ENCODE measurements at places on chromosomes 4 and X.

- no peak for DNase-seq
Observed at GRCh38 chrX:53926030-53926429, 118.2 kb downstream of the PHF8 start.

DNA sequence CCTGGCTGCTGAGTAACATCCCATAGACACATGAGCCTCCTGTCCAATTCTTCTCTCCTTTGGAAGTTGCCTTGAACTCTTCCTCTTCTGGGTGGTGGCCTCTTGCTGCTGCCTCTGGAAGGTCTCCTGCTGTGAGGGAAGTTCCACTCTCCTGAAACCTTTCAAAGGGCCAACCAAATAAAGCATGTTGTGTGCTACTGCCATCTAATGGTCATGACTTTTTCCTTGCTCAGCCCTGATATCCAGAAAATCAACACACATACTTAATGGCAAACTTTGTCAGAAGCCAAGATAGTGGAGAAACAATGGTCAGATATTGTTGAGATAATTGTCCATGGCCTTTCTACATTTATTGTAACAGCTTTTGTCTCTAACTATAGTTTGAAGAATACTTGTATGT, 19.1 kb upstream of the ZXDA start:
- DNase-seq: no peak

DNA sequence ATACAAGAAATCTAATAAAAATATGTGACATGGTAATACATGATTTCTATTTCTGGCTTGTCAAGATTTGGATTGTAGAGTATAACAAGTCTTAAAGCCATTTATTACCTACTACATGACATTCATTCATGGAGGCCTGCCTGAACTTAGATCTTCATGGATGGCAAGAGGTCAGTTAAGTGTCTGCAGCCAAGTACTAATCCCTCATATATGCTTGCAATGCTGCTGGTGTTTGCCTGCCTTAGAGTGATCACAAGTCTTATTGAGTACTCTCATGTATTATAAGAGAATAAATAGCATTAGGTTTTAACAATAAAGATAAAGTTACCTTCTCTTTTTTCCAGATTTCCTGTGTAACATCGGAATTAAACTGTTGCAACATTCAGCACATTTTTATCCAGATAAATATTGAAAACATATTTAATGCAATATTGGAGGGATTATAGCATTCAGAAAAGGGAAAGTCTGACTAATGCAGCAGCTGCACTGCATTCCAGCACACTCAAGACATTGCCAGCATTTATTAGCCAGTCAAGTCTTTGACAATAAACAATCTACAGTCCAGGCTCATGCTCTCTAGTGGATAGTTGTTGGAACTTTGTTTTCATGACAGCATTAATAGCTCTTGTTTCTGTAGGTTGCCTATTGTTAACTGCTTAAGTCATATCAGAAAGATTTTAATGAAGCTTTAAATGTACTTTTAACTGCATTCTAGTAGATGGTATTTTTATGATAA, 737.1 kb downstream of the FAT4 start:
- DNase-seq: no peak

DNA sequence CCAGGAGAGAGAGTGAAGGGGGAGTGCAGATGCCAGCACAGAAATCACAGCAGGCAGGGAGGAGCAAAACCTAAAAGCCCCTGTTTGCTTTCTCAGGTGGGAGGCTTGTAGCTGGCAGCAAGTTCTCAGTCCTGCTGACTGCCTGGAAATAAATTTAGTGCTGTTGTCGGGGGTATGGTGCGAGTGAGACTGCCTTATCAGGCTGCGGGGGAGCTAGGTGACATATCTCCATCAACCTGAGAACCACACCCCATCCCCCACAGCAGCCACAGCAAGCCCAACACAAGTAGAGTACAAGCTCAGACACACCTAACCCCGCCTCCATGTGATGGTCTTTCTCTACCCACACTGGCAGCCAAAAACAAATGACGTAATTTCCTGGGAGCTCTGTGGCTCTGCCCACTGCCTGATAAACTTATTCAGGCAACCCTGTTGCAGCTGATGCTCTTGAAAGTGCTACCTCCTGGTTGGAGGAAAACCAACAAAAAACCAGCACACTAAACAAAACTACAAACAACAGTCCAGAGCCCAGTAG, 953.4 kb upstream of the NDST4 start:
- DNase-seq: no peak

DNA sequence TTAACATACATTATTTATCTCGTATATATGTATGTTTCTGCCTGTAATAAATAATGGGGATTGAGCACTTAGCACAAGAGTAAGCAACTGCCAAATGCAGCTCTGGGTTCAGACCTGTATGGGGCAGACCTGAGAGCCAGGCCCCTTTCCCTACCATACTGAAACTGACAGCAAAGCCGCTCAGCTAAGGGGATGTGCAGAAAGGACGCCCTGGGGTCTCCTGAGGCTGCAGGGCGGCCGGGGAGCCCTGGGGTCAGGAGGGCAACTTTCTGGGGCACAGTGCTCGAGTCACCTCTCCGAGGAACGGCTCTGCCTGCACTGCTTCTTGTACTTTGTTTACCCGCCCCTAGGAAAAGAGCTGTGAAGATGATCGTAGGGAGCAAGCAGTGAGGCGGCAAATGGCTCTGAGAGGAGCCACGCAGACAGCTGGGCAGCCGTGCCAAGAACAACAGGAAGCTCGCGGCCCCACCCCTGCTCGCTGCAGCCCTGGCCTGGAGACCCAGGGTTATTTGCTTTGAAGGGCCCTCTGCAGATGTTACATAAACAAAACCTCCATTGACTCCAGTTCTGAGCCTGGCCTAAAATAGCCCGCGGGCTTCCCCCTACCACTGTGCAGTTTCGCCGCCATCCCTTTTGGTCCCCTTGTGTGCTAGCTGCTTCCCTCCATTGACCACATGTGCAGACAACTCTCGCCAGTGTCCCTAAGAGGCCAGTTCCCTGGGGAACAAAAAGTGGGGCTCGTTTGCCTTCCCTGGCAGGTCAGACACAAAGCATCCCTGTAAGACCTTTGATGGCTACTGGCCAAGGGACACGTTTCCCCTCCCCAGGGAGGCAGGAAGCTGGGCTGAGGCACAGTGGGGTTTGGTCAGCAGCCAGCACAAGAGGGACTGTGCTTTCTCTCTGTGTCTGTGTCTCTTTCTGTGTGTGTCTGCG, 111.3 kb upstream of the LNX1 start:
- DNase-seq: peak; percentile 80

GRCh38 chr4:70996018-70996360, 2.5 kb downstream of the DCK start:
- DNase-seq: no peak

DNA sequence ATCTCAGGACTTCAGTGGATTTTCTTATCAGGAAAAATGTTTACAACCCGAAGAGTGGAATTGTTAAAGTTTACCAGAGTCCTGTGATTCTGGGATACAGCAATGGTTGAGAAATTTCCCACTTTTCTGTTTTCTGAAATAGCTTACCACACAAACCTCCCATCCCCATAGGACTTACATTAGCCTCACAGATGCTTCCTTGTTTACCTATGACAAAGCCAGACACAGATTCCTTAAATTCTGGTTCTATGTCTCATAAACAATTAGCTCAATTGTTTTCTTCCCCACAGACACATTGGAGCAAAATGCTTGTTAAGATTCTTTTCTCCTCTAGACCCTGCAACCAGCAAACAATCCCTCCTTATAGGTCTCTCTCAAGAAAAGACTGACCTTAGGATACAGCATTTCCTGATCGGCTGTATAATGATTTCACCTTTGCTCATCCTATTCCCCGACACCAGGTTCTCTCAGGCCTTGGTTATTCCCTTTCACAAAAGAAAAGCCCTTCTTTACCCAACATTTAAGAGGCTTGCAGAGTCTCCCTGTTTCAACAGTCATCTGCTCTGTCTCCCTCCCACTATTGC, 886.2 kb downstream of the ARAP2 start:
- DNase-seq: no peak

- DNase-seq: no peak
Observed at GRCh38 chr4:173270312-173271027, 63.7 kb downstream of the HMGB2 start.

DNA sequence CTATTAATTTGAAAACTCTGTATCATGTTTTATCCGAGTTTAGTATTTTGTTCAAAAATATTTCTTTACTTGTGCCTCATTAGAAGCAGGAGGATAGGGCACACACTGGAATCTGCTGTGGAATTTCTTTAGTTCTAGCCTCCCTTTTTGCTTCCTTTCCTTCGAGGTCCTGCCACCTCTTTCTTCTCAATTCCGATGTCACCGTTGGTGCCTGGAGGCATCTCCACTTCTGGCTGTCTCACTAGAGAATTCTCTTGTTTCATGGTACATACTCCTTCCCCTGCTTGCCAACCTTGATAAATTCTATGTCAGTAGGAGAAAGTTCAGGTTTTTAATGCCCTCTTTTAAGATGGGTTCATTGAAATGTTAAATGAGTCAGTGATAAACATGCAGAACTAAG, 140.1 kb downstream of the ANK2 start:
- no peak for DNase-seq

GRCh38 chrX:39811376-39811775, 286.4 kb downstream of the BCOR start:
- no peak for DNase-seq

DNA sequence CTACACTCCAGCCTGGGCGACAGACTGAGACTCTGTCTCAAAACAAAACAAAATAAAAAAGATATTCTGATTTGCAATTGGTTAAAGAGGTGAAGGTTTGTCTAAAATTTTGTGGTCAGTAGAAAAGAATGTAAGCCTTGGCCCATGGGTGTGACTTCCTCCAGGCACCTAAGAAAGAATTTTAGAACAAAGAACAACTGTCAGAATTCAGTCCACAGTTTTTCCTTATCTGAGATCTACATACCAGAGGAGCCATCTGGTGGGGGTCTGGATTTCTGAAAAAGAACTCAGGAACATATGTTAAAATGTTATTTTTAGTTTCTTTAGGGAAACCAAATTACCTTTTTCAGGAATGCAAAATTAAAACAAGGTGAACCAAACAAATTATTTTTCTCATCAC, 434.1 kb downstream of the ANKRD50 start:
- no peak for DNase-seq

DNA sequence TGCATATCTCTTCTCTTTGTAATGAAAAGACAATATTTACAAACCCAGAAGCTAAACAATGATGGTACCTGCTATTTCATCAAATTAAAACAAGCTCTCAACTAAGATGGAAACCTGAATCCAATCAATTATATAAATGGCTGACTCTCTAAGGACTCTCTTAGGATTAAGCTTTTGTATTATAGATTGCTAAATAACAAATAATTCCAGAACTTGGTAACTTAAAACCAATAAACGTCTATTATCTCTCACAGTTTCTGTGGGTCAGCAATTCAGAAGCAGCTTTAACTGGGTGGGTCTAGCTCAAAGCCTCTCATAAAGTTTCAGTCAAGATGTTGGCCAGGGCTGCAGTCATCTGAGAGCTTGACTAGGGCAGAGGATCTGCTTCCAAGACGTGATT, 12.4 kb downstream of the PHKA2 start:
- no peak for DNase-seq

GRCh38 chr4:9931146-9931545, 90.2 kb downstream of the SLC2A9 start:
- no peak for DNase-seq

DNA sequence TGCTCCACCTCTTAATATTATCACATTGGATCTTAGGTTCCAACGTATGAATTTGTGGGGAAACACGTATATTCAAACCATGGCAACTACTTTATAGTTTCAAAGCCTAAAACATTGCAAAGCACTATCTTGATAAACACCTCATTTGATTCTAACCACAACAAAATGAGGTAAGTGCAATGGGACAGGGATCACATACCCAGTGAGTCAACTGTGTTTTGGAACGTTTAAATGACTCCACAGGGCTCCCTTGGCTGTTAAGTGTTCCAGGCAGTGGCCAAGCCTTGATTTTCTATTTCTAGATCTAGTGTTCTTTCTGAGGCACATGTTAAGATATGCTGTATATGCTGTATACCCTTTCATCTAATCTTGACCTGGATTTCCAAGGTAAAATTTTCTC, 54.5 kb upstream of the C1QTNF7 start:
- no peak for DNase-seq

DNA sequence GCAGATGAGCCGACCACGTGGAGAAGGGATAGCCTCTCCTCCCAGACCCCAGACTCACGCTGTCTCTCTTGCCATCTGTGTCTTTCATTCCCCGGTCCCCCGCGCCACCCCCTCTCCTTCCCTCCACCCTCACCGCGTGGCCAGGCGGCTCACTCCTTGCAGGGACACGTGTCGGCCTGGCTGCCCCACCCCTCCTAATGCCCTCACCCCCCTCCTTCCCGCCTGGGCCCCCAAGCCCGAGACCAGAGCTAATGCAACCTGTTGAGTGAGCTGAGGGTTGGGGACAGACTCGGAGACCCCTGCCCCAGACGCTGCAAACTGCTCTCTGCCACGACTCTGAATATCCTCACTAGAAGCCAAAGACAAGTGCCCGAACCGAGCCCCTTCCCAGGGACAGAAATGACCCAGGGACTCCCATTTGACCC, 1.8 kb downstream of the SLC38A5 start:
- no peak for DNase-seq

DNA sequence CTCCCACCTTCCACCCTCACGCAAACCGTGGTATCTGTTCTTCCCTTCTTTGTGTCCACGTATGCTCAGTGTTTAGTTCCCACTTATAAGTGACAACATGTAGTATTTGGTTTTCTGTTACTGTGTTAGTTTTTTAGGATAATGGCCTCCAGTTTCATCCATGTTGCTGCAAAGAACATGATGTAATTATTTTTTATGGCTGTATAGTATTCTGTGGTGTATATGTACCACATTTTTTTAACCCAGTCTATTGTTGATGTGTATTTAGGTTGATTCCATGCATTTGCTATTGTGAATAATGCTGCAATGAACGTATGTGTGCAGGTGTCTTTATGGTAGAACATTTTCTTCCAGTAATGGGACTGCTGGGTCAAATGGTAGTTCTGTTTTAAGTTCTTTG, 228.1 kb downstream of the FBXO8 start:
- no peak for DNase-seq

GRCh38 chrX:29726811-29727210, 488.6 kb upstream of the MAGEB2 start:
- DNase-seq: no peak

GRCh38 chrX:20585782-20586181, 319.1 kb upstream of the RPS6KA3 start:
- DNase-seq: no peak

- no peak for DNase-seq
Observed at GRCh38 chrX:31449081-31449480, 377.2 kb upstream of the FTHL17 start.

- no peak for DNase-seq
Observed at GRCh38 chrX:1493877-1494510, 41.3 kb upstream of the ASMTL start.
